Right lung (tissue), 10 donors: ENCODE measurements at places on chromosomes 6 and 20.

GRCh38 chr6:141956868-141957267 is 175.9 kb upstream of the GJE1 start:
- DNase-seq, result no peak

DNA sequence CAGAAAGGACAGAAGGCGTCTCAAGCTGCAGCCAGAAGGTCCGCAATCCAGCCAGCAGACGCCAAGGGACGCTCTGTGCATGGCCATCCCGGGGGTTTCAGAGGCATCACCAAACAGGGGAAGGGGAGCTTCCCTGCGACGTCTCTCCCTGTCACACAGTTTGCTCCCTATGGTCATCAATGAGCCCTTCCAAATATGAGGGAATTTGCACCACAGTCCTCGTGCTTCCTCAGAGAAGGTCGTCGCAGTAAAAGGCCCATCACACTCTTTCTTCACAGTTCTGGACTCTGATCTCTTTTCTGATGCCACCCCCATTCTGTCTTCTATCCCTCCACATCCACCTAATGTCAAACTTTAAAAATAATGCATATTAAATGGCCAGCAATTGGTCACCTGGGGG is 10.2 kb upstream of the FOXC1 start:
- DNase-seq, result no peak

DNA sequence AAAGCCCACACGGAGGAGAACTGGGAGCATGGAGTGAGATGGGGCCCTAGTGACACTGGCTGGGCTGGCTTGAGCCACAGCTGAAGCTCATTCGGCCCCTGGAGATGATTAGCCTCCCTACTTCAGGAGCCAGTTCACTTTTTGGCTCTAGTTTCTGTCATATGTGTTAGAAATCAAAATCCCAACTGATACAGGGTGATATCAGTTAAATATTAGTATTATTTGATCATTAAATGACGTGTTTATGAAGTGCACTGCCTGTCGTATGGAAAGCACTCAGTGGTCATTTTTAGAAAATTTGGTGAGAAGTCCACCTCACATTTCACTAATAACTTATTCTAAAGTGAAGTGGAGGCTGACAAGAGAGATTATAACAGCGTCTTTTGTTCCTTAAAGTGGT is 59.0 kb downstream of the TULP4 start:
- DNase-seq, result no peak

GRCh38 chr6:111871207-111871606 is 2.0 kb downstream of the FYN start:
- no peak for DNase-seq

DNA sequence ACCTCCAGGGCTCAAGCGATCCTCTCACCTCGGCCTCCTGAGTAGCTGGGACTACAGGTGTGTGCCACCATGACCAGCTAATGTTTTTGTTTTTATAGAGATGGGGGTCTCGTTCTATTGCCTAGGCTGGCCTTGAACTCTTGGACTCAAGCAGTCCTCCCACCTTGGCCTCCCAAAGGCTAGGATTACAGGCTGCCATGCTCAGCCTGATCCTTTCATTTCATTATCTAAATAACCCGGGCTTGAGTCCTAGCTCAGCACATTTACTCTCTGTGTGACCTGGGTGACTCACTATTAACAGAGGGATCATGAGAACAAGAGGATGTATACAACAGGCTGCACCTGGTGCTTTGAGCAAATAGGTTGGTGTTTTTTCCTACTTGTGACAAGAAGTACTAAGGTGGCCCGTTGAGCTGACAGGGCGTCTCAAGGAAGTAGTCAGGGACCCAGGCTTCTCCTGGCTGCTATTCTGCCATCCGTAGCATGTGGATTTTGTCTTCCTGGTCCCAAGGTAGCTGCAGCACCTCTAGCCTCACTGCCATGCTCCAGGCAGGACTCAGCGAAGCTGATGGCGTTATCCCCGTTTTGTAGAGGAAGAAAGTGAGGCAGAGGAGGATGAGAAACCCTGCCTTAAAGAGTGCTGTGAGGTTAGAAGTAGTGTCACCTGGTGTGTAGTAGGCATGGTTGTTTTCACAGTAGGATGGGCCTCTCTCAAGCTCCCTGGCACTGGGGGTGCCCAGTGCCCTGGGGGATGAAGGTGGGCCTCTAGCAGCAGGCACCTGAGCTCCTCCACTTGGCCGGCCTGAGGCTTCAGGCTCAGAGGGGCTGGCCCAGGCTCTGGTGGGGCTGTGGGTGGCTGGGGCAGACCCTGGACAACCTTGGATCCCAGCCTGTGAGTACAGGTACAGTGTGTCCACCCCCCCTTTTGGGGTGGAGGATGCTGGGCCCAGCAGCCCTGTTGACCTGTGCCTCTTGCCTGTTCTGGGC is 62.4 kb downstream of the ADNP start:
- no peak for DNase-seq

- no peak for DNase-seq
Measured at GRCh38 chr20:58011106-58011946, 217.1 kb downstream of the ANKRD60 start.

- no peak for DNase-seq
Measured at GRCh38 chr6:157459327-157459726, 78.3 kb downstream of the ZDHHC14 start.

DNA sequence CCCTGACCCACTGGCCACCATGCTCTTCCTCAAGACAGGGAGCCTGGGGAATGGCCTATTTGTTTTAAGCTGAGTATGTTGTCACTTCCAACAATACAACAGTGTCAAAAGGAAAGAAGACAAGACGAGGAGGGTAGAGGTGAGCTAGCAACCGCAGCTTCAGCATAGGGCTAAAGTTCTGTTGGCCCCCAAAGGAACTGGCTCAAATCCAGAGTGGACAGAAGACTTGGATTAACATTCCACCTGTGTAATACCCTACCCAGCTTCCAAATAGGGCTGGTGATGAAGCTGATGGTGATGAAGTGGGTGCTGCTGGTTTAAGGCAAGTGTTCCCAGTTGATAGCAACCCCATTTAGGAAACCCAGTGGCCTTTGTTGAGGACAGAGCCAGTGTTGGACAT is 31.7 kb upstream of the KCNK5 start:
- no peak for DNase-seq

DNA sequence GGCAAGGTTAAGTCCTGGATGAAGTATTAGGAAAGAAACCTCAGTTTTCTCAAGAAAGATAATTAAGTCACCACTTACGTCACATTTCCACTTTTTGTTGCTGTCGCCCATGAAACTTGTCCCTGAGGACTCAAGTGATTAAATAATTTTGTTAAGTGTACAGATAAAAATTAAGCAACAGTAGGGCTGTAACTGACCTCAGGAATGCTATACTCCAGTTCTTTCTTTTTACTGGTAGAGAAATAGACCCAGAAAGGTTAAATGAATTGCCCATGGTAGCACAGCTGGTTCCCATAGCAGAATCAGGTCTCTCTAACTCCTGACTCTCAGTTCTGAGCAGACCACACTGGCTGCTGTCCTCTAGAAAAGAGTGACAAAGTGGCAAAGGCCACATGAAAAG is 54.5 kb downstream of the CLIC5 start:
- no peak for DNase-seq

DNA sequence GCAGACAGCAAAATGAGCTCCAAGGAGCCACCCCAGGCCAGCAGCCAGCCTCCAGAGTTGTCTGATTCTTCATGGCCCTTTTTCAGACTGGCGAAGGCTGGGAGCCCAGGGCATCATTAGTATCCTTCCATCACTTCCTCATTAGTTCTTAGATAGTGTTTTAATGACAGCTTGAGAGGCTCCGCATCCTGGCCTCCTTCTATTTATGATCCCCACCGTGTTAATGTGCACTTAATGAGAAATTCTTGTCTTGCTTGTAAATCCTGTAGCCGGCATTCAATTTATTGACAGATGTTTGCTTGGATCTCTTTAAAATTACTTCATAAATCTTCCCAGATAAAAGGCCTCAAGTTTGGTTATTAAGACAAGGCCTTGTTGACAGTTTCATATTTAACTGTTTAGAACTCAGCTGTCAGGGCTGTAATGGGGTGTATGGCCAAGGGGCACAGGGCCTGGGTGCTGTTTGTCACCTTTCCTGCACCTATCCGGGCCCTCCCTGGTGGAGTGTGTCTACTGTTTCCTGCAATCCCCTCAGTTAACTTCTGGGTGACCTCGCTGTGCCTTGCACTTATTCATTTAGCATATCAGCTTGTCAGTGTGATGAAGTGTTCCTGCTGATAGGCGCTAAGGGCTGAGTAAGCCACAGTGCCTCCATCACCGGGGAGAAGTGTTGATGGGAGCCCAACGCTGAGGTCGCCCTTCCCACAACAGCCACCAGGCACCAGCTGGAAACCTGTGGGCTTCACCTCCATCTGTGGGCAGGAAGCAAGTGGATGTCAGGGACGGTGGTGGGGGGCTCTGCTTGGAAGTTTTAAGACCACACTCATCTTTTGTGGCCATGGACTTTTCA is 169.3 kb downstream of the TSHZ2 start:
- peak; percentile 74 for DNase-seq

DNA sequence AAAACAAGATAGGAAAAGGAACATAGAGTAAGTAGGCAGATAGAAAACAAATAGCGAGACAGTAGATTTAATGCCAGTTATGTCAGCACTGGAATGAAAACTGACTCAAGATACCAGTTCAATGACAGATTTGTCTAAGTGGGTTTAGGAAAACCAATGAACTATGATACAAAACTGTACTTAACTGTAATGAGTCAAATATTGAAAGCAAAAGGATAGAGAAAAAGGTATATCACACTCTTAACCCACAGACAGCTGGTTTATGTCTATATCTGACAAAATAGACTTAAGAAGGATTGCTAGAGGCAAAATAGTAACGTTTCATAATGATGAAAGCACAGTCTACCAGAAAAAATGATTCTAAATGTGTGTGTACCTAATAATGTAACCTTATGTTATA is 38.2 kb downstream of the ATRN start:
- no peak for DNase-seq

DNA sequence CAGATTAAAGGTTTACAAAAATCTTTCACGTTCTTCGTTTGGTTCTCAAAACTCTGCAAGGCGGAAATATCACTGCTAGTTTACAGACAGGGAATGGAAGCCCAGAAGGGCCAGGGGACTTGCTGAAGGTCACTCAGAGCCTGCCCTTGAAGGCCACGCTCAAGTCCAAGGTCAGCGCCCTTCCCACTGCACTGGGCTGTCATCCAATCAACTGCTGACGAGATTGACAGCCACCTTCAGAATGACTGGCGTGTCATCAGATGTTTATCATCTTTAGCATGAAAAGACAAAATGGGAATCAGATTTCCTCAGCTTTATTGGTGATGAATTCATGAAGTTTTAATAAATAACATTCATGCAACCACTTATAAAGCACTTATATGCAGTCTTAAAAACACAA is 16.5 kb downstream of the RNASET2 start:
- no peak for DNase-seq
